ENCODE measurements at places on chromosomes 11 and 22.

DNA sequence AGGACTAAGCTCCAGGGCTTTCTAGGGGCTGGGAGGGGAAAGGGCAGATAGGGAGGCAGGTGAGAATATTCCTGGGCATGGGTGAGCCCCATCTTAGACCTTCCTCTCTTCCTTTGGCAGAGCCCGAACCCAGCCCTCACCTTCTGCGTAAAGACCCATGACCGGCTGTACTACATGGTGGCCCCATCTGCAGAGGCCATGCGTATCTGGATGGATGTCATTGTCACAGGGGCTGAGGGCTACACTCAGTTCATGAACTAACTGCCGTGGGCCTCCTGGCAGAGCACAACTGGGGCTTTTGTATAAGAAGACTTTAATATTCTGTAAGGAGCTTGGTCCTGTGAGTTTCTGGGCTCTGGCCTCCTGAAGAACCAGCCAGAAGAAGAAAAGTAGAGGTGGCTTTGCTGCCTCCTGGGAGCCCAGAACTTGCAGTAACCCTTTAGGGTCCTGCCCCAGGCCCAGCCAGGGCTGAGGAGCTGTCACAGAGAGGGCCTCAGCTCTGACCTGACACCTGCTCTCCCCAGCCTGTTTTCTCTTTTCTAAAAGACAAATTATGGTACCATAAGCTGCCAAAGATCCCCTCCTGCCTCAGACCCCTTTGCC lies 22.8 kb downstream of the TREH start:
- no peak for DNase-seq

DNA sequence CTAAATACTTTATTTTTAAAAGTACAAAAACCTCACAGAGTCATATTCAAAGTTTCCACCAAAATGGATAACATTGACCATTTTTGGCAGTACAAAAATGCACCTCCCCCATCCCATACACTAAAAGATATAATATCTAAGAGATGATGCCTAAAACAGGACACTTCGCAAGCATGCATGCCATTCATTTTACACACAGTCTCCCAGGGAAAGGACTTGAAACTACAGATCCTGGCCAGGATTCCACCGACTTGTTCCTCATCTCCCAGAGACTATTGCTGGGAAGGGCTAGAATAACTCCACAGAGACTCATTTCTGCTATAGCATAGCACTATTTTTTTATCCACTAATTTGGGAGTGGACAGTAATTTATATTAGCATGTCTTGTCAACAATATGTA lies 81.7 kb downstream of the MTNR1B start:
- DNase-seq = no peak

- no peak for DNase-seq
These were observed 147.5 kb downstream of the PARVA start for GRCh38 chr11:12524865-12525264.

DNA sequence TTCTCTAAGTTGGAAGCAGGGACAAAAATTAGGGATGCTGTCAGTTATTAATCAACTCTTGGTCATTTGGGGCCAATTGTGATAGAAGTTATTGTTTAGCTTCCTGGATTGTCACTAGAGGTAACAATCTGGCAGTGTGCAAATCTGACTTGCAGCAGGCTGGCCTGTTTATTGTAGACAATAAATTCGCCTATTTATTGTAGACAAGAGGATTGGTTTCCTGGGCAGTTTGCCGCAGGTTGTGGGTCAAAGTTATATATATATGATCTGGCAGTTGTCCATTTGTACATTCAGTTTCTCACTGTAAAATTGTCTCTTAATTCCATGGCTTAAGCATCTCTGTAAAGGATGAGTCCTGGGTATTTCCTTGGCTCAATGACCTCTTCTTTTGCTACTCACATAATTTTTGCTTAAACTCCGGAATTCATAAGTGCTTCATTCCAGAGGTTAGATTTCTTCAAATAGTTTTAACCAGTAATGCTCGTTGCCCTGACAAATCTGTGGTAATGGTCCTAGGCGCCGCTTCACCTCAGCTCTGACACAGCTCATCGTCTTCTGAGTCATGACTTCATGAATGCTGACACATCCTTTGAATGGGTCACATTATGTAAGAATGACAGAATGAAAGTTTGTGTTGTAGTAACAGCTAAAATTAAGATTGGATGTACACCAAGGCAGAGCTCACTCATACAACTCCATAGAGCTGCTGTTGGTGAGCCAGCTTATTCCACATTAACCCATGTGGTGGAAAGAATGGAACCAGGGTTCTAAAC lies 7.8 kb upstream of the MMP3 start:
- DNase-seq = no peak

DNA sequence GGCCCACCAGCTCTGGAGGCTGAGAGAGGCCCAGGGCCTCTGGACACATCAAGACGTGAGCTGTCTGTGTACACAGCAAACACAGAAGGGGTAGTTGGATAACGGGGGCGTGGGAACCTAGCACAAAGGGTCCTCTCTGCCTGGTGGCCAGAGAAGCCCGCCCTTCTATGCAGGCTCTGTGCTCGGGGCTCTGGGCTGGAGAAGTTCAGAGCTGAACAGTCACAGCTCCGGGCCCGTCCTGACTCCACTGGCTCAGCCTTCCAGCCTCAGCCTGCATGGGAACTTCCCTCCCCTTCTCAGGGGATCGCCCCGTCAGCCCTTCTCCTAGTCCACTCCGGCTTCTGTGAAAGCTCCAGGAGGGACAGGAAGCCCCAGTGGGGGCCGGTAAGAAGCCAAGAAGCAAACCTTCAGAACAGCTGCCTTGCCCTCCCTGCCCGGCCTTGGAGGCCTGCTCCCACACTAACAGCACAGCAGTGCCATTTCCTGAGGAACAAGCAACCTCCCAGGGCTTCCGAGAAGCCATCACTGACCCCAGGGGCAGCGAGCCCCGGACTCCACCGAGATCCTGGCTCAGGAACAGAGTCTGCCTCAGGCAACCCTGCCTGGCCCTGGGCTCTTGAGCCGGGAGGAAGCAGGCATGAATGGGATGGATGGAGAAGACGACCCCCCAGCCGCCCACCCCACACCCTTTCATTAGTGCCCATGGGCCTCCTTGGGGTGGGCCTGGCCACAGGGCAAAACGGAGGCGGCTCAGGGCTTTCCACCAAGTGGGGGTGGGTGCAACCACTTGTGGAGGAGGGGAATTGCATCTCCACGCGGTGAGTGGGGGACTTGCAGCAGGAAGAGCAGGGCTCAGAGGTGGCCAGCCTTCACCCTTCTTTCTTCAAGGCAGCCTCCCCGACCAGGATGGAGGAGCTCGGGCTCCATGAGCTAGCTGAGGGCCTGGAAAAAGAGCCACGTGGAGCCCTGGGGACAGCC lies 119.8 kb downstream of the ST3GAL4 start:
- no peak for DNase-seq

GRCh38 chr11:34234086-34234740 lies 123.6 kb downstream of the ABTB2 start:
- peak; percentile 48 for DNase-seq

- no peak for DNase-seq
These were observed 1.4 kb downstream of the CEP57 start for GRCh38 chr11:95791709-95792033.

GRCh38 chr11:46345881-46346484 lies 1.3 kb upstream of the DGKZ start:
- DNase-seq = no peak

DNA sequence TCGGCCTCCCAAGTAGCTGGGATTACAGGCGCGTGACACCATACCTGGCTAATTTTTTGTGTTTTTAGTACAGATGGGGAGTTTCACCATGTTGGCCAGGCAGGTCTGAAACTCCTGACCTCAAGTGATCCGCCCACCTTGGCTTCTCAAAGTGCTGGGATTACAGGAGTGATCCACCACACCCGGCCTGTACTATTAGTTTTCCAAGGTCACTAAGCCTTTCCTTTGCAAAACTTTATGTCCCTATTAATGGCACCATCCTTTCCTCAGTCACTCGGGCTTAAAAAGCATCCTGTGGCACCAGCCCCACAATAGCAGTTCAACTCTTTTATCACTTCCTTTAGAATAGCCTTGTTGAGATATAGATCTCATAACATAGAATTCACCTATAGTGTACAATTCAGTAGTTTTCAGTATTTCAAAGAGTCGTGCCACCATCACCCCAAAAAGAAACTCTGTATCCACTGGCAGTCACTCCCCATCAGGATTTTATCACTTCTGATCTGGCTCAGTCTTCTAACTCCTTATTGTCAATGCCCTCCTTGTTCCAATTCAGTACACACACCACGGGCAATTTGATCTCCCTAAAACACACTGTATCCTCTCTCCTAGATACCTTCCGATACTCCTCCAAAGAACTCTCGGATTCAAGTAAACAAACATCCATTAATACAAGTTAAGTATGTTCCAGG lies 921 bp upstream of the BCL2L13 start:
- no peak for DNase-seq

DNA sequence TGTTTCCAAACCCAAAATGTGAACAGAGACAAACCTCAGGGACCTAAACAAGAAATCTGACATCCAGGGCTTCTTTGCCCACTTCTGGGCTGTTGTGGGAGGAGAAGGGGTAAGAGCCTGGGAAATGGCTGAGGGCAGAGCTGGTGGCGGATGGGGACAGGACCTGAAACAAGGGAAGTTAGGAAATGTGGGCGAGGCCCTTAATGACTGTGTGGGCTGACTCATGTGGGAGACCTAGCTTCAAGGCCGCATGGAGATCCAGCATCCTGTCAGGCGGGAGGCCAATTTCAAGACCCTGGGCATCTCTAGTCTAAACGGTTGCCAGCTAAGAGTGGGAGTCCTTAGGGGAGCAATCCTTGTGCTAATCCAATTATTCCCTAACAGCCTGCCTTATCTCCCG lies 2.1 kb upstream of the OAF start:
- DNase-seq = no peak

DNA sequence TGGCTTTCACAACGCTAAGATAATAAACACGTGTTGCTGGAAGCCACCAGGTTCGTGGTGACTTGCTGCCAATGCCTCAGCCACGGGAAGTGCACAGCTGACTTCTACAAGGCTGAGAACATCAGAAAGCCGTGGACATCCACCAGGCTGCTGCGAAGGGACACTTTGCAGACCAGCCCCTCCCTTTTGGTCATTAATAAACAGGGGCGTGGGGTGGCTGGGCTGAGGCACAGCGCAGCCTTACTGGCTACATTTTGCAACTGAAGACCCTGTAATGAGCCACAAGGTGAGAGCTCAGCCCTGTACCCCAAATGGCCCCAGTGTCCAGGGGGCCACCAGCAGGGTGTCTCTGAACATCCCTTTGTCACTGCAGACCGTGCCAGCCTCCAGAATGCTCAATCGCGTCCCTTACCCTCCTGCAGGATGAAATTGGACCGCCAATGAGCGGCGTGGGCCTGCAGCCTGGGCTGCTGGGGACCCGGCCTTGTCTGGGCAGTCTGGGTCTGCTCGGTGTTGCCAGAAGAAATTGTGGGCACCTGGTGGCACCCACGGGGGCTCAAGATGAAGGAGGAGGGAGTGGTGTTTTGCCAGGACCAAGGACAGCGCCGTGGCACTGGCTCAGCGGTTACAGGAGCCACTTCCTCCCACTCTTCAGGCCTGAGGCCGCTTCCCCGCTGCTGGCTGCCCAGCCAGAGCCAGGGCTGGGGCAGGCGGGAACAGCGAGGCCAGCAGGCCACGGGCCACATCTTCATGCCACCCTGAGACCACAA lies 181.9 kb downstream of the CTTN start:
- no peak for DNase-seq

GRCh38 chr11:107827041-107827440 lies 31.5 kb downstream of the SLC35F2 start:
- no peak for DNase-seq

GRCh38 chr22:42680648-42681047 lies 31.5 kb upstream of the CYB5R3 start:
- no peak for DNase-seq

DNA sequence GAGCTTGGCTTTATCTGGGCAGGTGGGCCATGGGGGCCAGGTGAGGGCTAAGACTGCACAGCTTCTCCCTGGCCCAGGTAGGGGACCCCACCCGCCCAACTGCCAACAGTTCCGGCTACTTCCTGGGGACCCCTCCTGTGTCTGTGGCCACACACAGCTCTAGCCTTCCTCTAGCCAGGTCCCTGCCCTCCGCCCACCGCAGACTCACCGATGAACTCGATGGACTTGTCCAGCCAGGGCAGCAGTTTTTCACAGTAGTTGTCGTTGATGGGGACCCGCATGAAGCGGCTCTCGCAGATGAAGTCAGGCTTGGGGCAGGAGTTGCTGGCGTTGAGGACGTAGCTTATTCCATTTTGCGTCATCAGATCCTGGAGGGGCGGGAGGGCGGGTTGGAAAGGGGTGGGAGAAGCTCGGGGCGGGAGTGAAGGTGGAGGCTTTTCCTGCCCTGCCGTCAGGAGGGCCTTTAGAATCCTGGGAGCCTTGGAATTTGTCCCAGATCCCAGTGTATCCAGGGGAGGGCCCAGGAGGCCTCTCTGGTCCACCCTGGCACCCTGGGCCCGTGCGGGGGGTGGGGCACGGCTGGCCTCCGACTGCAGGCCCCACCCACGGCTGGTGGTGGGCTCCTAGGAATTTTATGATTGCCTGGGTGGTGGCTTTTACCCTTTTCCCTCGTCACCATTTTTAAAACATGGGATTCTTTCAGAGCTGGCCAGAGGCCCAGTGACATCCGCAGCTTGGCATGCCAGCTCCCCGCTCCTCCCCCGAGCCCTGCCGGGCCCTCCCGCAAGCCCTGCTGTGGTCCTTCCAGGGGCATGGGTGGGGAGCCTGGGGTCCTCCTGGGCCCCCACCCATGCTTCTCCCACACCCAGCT lies 13.9 kb downstream of the DUSP8 start:
- DNase-seq = no peak

GRCh38 chr11:35373284-35373933 lies 45.9 kb downstream of the SLC1A2 start:
- no peak for DNase-seq

GRCh38 chr11:121626980-121627379 lies 174.2 kb upstream of the SORL1-AS1 start:
- DNase-seq = no peak

DNA sequence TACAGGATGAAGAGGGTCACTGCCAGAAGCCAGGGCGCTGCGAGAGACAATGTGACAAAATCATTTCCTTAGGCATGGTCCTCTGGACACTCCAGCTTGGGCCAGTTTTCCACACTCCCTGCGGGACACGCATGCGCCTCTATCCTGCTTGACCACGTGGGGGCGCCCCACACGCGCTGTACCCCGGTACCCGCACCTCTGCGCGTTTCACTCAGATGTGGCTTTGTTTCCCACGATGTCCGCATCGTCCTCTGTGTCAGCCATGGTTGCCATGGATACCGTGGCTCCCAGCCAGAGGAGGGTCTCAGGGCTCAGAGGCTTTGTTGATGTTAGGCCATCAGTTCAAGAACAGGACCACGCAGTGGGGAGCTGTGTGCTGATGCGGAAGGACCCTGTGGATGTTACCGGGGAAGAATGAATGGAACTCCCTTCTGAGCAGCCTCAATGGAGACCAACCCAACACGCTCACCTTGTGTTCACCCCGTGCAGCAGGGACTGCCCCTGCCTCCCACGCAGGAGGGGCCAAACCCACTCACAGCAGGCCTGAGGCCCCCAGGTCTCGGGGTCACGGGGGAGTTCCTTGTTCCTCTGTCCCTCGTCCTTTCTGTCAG lies 101.1 kb upstream of the SLC22A12 start:
- no peak for DNase-seq

All from activated CD4-positive, CD25-positive, alpha-beta regulatory T cell treated with anti-CD3 and anti-CD28 coated beads, Interleukin-2, amount 50 U/mL, for 16 hours (primary cell).